ENCODE measurements at places on chromosomes 1 and 21.

- DNase-seq = no peak
These were observed 107.2 kb downstream of the ARHGEF10L start for GRCh38 chr1:17646444-17647280.

DNA sequence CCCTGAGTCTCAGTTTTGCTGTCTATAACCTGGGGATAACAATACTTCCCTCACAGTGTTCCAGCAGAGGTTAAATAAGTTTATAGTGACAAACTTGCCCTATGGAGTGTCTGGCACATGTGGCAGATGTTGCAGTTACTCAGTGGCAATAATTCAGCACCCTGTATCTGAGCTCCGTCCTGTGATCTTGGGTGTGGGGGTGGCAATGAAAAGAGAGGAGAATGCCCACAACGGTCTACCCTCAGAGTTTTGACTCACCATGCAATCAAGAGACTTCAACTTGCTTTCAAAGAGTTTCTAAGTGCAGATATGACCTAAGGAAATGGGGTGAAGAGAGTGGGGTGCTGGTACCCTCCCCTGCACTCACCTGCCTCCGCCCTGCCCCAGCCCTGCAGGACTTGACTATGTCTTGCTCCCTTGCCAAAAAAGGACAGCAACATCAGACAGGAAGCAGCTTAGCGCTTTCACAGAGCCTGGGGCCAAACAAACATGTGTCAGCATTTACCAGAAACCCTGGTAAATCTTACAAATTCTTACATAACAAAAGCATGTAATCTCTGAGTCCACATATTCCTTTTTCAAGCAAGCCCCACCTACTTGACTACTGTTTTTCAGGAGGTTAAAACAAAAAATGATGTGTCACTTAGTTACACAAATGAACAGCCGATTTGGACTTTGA is 185.1 kb upstream of the CAMK1G start:
- DNase-seq = no peak

DNA sequence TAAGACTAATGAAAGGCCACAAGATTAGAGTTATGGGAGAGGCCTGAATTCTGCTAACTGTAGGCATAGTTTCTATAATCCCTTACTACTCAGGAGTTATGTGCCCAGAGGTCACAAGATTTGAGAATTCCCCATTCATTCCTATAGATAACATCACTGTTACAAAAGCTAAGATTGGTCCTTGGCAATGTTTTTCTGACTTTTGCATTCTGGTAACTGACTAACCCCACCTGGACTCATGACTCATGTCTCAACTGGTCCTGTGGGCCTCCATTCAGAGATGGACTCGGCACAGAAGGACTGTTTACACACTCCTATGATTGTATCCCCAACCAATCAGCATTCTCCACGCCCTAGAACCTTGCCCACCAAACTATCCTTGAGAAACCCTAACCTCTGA is 249.0 kb upstream of the ZP4 start:
- DNase-seq = no peak

- DNase-seq = no peak
These were observed 117.9 kb upstream of the ADAR start for GRCh38 chr1:154725865-154726264.

- DNase-seq = no peak
These were observed 16.1 kb downstream of the C1orf141 start for GRCh38 chr1:67118646-67119045.

DNA sequence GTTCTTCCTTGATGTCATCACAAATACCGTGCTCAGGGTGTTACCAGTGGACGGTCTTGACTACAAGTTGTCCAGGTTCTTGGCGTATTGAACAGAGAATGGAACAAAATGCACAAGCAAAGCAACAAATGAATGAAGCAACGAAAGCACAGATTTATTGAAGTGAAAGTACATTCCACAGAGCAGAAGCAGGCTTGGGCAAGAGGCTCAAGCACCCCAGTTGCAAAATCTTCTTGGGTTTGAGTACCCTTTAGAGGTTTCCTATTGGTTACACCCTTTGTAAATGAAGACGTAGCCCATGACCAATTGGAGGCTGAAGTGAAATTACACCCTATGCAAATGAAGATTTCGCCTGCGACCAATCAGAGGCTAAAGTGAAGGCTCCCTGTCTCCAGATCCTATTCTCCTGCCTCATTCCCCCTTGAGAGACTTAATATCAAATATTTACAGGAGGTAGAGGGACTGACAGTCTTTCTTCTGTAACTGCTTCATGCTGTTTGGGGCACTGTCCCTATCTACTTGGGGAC is 38.3 kb downstream of the YY1AP1 start:
- DNase-seq = no peak

DNA sequence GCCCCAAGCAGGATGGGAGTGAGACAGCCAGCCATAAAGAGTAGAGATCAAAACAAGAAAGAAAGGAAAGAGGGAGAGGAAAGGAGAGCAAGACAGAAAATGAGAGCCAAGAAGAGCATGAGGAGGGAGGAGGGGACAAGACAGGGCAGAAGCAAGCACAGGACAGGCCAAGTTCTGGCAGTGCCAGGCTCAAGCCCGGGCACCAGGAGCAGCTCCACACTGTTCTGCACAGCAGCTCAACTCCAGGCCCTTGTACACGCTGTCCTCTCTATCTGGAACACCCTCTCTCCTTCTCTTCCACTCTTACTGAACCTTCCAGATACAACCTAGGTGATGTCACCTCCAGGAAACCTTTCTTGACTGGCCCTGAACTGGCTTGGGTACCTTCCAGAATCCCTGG is 11.7 kb downstream of the IFFO2 start:
- no peak for DNase-seq

GRCh38 chr1:170864238-170864637 is 71.1 kb upstream of the MROH9 start:
- no peak for DNase-seq

GRCh38 chr21:45786660-45787059 is 143.1 kb downstream of the PCBP3 start:
- no peak for DNase-seq

GRCh38 chr1:194174528-194174927 is 988.1 kb upstream of the B3GALT2 start:
- no peak for DNase-seq

DNA sequence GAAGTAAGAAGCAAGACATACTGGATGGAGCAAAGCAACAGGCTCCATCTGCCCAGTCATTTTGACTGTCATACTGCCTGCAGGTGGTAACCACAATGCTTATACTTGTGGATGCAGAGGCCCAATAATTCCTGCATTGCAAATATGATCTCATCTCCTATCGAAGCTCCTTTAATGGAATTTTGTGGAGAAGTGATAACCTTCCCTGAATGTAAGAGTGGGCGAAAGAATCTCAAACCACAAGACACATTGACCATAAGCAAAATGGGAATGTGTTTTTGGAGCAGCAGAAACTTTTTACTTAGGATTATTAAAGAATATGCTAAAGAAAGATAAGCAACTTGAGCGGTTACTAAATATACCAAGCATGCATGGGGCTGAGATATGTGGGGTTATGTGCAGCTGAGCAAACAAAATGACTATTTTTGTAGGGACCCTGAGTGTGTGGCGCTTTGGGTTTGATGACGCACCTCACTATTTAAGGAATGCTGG is 77.4 kb upstream of the BACH1 start:
- DNase-seq = no peak

GRCh38 chr1:25517476-25518394 is 25.7 kb upstream of the LDLRAP1 start:
- DNase-seq = no peak

GRCh38 chr1:183585038-183585437 is 5.2 kb downstream of the NCF2 start:
- DNase-seq = no peak

GRCh38 chr1:193355178-193355577 is 168.8 kb upstream of the B3GALT2 start:
- DNase-seq = no peak

DNA sequence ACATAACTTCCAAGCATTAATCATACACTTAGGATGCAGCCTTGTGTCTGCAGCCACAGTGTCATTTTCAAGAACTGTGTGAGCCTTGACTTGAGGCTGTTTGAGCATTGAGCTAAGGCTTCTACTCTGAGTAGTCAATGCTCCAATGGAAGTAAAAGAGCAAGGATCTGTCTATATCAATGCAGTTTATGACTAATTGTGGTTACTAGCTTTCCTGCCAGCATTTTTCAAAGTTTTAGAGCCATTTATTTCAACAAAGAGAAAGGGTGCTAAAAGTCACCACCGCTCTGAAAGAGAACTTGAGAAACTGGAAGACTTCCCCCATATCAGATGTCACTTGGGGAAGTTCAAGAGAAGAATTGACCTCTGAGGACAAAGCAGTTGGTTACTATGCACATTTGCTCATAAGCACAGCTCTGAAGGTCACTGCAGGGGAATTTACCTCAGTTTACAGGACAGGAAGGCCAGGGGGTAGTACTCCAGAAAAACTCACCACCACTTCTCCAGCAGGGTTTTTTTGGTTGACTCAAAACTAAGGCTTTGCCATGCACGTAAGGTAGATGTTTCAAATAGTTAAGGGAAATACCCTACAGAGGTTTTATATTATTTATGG is 24.5 kb upstream of the RGS1 start:
- DNase-seq = no peak

DNA sequence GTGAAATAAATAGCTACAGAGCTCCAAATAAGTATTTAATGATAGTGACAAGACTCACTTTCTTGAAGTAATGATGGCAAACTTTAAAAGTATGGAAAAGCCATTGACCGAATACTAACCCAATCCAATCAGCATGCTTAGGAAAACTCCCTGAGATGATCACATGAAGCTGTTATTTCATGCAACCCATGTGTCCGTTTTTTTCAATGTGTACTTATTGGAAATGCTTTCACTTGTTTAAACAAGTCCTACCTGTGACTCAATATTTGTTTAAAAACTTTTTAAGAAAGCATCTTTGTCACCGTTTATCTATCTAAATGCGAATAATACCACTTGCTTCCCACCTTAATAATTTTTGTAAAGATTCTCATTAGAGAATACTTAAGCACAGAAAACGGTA is 185.8 kb downstream of the NRIP1 start:
- no peak for DNase-seq

DNA sequence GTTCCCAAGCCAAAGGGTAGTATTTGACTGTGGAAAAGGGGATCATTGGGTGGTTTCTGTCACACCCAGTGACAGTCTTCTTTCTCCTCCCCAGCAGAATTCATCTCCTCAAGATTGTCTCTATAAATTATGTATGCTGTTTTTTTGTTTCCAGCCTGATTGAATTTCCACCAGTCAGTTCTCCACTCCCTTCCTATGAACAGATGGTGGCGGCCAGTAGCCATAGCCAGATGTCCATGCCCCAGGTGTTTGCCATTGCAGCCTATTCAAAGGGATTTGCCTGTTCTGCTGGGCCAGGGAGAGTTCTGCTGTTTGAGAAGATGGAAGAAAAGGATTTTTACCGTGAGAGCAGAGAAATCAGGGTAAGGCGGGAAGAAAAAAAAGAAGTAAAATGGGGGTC is 12.9 kb downstream of the CFAP57 start:
- DNase-seq = no peak

DNA sequence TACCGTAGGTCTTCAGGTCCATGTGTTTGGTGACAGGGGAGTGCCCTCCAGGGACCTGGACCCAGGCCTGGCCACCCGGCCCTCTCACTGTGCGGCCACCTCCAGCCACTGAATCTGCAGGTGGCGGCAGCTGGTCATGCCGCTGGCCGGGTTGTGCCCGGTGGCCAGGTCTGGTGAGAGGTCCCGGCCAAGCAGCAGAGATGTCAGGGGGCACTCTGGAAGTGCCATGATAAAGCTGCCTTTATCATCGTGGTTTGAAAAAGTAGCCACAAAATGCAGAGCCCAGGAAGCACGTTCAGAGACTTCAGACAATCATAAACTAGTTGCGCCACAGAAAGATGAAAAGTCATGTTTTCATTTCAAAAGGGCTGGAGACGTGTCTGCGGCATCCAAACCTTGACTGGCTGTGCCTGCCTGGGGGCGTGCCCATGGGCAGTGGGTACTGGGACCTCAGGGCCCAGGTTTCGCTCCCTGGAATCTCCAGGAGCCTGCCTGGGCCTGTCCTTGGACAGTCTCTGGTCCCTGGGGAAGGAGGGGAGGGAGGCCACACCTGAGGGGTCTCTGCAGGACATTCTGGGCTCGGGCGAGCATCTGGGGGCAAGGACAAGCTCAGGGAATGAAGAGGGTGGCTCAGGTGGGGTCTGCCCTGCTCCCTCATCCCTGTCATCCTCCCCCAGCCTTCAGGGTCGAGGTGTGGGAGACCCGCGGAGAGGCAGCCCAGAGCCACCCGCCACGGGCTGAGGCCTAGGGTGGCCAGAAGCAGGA is 44.9 kb downstream of the COL18A1 start:
- DNase-seq = no peak

DNA sequence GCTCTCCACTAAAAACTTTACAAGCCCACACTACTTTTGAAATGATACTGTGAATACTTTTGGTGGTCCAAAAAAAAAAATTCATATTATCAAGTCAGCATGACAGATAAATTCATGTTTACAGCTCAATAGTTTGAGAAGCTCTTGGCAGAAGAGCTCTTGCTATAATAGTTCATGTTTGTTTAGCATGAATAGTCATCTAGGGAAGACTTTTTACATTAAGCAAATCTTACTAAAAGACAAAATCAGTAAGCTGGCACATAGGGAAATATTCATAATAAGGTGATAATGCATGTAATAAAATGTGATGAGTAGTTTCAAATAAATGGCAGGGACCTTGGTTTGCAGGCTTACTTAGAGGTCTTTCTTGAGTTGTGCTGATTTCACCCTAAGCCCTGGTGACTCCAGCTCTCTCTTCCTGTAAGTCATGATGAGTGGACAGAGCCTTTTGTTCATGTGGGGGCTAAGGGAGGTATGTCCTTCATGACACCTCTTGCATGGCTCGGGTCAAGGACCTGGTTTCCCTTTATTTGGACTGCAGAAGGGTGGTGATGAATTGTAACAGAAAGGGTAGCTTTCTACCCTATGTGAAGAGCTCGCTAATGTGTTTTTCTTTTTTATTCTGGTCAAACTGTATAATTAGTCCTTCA is 166.7 kb downstream of the GABPA start:
- DNase-seq = no peak

DNA sequence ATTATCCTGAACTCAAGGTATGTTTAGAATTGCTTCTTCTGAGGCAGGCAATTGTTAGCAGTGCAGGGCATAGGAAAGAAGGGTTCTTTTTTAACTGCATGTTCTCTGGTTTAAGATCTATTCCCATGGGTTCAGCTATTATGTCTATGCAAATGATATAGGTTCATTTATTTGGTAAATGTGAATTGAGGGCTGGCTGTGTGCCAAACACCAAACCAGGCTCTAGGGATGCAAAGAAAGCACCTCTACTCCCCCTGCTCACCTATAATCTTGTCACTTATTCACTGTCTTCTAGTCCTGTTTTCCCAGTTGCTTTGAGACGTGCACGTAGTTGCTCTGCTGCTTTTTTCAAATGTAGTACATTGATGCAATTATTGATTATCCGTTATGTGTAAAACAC is 691 bp upstream of the KIFAP3 start:
- no peak for DNase-seq

DNA sequence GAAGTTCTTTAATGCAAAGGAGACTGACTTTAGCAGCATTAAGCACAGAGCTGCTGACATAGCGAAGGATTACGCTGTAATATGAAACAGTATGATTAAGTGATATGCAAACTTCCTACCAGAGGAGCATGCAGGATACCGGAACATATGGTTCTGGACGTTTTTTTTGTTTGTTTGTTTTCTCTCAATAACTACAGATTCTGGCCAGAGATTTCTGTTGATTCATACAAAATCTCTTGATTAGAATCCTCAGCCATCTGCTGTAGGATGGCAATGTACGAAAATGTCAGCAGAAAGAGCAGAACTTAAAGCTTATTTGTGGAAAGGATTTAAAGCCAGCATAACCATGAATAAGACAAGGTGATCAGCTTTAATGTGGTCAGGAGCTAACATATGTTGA is 970.7 kb downstream of the KCNT2 start:
- no peak for DNase-seq

Measured in T-helper 1 cell (primary cell).